ENCODE measurements at places on chromosomes 5 and 9.
A peak's percentile ranks its signal among the peaks of the same experiment; 100 is the strongest.

DNA sequence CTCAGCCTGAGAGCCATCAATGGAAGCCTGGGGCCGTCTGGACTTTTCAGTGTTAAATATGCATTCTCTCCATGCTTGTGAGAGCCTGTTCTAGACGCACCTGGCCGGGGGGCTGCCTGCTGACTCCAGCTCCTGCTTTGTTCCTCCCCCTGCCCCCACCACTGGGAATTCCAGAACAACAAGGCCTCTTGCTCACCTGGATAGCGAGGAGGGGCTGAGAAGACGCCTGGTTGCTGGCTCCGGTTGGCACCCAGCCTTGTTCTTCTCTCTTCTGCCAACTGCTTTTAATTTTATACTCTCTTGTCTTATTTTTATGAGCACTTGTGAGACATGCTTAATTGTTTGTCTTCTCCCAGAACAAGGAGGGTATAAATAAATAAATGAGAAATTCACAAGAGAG lies 15.0 kb upstream of the RAPGEF1 start:
- DNase-seq: no peak

DNA sequence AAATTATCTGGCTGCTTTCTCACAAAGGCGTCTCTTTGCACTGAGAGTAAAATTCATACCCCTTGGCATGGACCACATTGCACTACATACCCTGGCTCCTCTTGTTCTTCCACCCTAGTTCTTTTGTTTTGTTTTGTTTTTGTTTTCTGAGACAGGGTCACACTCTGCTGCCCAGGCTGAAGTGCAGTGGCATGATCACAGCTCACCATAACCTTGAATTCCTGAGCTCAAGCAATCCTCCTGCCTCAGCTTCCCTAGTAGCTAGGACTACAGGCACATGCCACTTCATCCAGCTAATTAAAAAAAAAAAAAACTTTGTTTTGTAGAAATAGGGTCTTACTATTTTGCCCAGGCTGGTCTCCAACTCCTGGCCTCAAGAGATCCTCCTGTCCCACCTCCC lies 51.4 kb downstream of the ARRDC3 start:
- no peak for DNase-seq

- DNase-seq: no peak
Measured at GRCh38 chr9:81771571-81771970, 82.2 kb upstream of the TLE1 start.

DNA sequence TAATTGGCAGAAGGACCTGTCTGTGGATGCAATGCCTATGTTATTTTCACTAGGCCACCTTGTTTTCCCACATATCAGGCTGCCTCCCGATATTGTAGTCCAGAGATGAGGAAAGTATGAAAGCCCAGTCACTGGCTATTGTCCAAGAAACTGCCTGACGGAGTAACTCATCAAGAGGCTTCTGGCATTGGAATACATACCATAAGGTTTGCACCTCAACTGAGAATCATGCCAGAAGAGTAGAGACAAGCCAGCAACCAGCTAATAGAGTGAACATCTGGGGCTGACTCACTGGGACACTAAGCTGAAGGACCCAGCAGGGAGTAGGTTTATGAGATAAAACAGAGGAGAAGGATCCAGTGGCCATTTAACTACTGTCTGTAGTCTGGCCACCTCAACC lies 137.2 kb upstream of the FST start:
- DNase-seq: no peak

- DNase-seq: peak; percentile 59
Measured at GRCh38 chr5:43602461-43603343, at the start of gene NNT. NNT (plus strand) TSS chr5:43603180; CDS start chr5:43609196, 6,016 bp downstream.

- no peak for DNase-seq
Measured at GRCh38 chr5:127353796-127354195, 63.2 kb downstream of the MEGF10 start.

GRCh38 chr9:18544456-18544855 lies 70.5 kb downstream of the ADAMTSL1 start:
- no peak for DNase-seq

- no peak for DNase-seq
Measured at GRCh38 chr5:42842921-42843641, 31.4 kb upstream of the SELENOP start.
